ENCODE measurements at places on chromosomes 2 and 18.

DNA sequence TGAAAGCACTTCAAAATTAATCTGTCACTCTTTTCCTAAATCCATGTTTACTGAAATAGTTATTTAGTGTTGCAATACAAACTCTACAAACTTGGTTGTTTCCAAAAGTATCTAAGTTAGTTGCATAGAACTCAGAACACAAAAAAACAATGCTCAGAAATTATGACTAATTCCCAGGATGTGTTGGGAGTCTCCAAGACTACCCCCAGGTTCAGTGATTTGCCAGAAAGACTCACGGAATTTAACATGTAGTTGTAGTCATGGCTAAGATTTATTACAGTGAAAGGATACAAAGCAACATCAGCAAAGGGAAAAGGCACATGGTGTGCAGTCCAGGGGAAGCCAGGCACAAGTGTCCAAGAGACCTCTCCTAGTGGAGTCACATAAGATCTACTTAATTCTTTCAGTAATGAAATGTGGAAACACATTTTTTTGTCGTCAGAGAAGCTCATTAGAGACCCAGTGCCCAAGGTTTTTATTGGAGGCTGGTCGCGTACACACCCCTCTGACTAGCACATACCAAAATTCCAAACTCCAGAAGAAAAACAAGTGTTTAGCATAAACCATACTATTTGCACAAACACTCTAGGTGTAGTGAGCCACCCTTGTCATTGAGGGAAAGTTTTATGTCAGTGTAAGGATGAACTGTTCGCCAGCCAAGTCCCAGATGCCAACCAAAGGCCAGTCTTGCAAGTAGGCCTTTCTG, 43.3 kb upstream of the CYP20A1 start:
- DNase-seq: no peak

DNA sequence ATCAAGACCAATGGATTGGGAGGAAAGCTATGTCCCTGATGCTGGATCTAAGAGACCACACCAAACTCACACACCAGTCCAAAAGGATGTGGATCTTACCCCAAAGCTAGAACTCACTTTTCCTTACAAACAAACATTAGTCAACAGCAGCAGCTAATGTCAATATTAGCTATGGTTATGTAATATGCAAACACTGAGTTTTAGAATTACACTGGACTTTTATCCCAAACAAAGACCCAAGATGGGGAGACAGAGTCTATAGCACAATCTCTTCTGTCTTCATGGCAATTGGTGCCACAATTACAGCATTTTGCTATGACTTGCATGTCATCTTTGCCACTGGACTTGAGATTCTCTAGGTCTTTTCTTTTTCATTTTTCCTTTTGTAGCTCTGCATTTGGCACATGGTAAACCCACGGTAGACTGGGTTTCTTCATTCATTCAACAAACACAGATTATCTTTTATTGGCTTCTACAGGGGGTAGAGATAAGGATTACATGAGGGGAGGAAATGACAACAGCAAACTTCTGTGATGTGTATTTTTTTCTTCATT, 59.0 kb downstream of the SPRED2 start:
- DNase-seq: no peak

GRCh38 chr18:48992791-48993555, 42.2 kb upstream of the SMAD7 start:
- DNase-seq: no peak

DNA sequence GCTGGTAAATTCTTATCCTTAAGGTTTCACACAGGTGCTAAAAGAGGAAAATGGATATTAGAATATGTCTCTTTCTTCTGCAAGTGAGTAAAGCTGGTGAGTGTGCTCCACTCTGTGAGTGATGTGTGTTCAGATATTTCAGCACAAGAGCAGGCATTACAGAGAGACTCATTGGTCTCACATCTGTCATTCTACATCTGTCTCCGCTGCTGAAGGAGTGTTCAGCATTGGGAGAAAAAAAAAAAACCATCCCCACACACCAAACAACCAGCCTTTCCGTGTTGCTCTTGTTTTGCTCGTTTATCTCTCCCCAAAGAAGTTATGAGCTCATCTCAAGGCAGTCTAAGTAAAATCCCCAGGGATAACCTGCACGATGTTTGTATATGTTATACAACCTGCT, 283.9 kb upstream of the SPHKAP start:
- no peak for DNase-seq

DNA sequence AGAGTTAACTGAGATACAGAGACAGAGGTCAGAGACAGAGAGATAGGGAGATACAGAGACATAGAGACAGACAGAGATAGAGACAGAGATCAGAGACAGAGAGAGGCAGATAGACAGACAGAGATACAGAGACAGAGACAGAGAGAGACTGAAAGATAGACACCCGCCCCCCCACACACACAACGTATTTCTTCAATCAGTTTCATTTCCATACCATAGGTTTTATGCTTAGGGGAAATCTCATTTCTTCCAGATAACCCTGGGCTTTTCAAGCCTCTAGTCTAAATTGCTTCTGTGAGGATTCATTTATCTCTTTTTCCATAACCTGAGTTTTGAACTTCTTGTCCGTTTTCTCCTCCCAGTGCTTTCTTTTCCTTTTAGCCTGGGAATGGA, 94.6 kb downstream of the CD8B2 start:
- no peak for DNase-seq

DNA sequence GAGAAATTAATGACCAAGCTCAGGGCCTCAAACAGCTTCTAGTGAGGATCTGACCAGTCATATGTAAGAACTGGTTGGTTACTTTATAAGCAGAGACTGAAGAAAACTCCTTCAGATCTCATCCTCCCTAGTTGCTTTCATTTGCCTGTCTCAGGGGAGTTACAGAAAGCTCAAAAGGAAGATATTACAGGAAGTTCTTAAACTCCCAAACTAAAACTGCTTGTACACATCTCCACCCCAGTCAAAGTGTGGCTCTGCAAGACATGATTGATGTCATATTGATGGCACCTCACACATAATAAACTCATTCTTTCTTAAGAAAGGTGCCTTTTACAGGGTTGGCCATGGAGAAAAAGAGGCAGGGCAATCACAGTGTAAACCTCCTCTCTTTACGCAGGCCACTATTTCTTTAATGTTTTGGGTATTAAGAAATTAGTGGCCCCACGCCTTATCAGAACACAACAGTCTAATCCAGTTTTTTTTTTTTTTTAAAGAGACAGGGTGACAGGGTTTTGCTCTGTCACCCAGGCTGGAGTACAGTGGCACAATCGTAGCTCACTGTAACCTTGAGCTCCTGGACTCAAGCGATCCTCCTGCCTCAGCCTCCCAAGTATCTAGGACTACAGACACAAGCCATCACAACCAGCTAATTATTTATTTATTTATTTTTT, 62.6 kb upstream of the STK17B start:
- no peak for DNase-seq

GRCh38 chr2:157901325-157901724, 25.2 kb upstream of the ACVR1 start:
- no peak for DNase-seq

- no peak for DNase-seq
Measured at GRCh38 chr18:32442575-32442974, 28.1 kb downstream of the GAREM1 start.

DNA sequence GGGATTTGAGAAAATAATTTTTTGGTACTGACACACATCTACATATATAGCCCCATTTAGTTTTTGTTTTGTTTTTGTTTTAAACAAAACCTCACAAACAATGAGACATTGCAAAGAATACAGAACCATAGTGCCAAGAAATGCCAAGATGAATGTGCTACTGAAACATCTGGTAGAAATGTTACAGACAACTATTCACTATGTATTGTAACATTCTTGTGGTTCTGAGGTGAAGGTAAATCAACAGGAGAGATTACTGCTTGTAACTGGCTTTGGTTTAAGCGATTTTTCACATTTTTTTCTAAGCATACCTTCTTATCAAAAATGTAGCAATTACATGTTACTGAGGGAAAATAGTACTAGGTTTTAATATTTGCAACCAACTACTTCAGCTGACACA, 281.3 kb downstream of the ZNF804A start:
- DNase-seq: no peak

DNA sequence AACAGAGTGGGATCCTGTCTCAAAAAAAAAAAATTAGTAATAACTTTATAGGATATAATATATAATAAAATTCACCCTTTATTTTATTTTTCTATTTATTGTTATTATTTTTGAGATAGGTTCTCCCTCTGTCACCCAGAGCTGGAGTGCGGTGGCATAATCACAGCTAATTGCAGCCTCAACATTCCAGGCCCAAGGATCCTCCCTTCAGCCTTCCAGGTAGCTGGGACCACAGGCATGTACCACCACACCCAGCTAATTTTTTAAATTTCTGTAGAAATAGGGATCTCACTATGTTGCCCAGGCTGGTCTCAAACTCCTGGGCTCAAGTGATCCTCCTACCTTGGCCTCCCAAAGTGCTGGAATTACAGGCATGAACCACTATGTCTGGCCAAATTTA, 958 bp downstream of the C2orf92 start:
- no peak for DNase-seq

DNA sequence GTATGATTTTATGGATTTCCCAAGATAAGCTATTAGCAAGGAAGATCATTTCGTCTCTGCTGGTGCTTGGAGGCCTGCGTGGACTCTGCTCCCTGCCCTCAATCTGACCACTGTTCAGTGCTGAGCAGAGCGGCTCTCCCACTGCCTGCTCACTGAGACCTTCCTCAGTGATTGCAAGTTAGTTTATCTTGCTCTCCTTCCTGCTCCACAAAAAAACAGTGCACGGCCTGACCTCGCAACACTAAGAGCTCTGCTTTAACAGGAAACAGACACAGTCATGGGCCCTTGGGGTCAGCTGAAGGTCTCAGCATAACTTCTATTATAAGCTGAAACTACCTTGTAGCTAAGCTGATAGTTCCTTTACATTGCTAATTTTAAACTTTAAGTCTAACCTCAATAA, 53.1 kb downstream of the PRELID3A start:
- no peak for DNase-seq

DNA sequence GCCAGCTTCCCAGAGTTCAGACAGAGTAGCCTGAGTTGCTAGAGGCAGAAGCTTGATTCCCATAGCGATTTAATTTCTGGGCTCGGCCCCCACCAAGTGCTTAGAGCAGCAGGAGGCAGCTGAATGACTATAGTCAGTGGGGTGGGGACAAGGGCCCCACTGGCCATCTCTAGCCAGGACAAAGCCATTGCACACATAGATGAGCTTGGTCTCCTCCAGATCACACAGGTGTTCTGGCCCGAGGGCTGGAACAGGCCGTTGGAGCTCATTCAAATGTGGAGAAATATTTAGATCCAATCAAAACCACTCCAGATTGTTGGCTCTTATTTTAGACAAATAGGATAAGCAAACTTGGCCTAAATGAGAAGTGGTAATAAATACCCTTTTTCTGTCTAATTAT, 287.3 kb upstream of the NCKAP5 start:
- DNase-seq: no peak
